Bladder microvascular endothelial cell (primary cell): ENCODE measurements at places on chromosomes 4 and X. TPM values are rescaled to one million over a fixed set of nuclear protein-coding genes. Genes with fewer than 3 reads are reported as not detected.

The PAQR3 gene
- total RNA-seq: 6.2 and 33.1 TPM in 2 replicates

The LIMCH1 gene
- 41.9 and 57.3 TPM in 2 replicates for total RNA-seq

The GAGE12F gene
- total RNA-seq: not detected in 2 replicates

The BEND4 gene
- total RNA-seq: 0.32 and 0.38 TPM in 2 replicates

The SNX12 gene
- total RNA-seq: 50.8 and 85.5 TPM in 2 replicates

The FAM9C gene
- total RNA-seq: not detected in 2 replicates

The GJB1 gene
- total RNA-seq: not detected in 2 replicates

The RBM46 gene
- total RNA-seq: not detected in 2 replicates

The TECRL gene
- total RNA-seq: not detected in 2 replicates

The SHOX gene
- not detected in 2 replicates for total RNA-seq

The MAGEA2 gene
- not detected in 2 replicates for total RNA-seq

The SPANXN4 gene
- total RNA-seq: not detected in 2 replicates

The F9 gene
- not detected in 2 replicates for total RNA-seq

The REPS2 gene
- 1.1 and 3.5 TPM in 2 replicates for total RNA-seq

The GATB gene
- total RNA-seq: 9.2 and 17.8 TPM in 2 replicates

The SRPK3 gene
- total RNA-seq: under 0.01 and 0.44 TPM in 2 replicates

The SGMS2 gene
- total RNA-seq: 22.2 and 80.5 TPM in 2 replicates

The EREG gene
- under 0.01 TPM in 1 of 2 replicates, not detected in the other for total RNA-seq

The SPCS3 gene
- 78.5 and 95.4 TPM in 2 replicates for total RNA-seq

The ODAPH gene
- total RNA-seq: not detected in 2 replicates

The L1CAM gene
- total RNA-seq: 0.16 and 0.88 TPM in 2 replicates

The SLC10A6 gene
- total RNA-seq: 0.25 and 3.1 TPM in 2 replicates

The ADGRG2 gene
- total RNA-seq: not detected in 2 replicates

The N4BP2 gene
- total RNA-seq: 3.1 and 7.5 TPM in 2 replicates

The CLGN gene
- 0.38 and 0.81 TPM in 2 replicates for total RNA-seq

The FOXR2 gene
- not detected in 2 replicates for total RNA-seq

The AFAP1 gene
- total RNA-seq: 28.8 and 72.4 TPM in 2 replicates

The NAA11 gene
- total RNA-seq: not detected in 2 replicates

The GLUD2 gene
- total RNA-seq: 1.0 and 3.9 TPM in 2 replicates

The GPRASP3 gene
- 5.7 and 6.6 TPM in 2 replicates for total RNA-seq

The ZNF718 gene
- 4.9 and 9.6 TPM in 2 replicates for total RNA-seq

The NUP62CL gene
- 0.06 and 0.16 TPM in 2 replicates for total RNA-seq

The CT45A3 gene
- not detected in 2 replicates for total RNA-seq

The F8A2 gene
- not detected in 2 replicates for total RNA-seq
